Iris pigment epithelial cell (primary cell): ENCODE measurements at places on chromosomes 5 and 9.

- DNase-seq, result no peak
Measured at GRCh38 chr5:133731951-133732350, 119.6 kb upstream of the FSTL4 start.

GRCh38 chr9:9498128-9498527 is 1114.7 kb downstream of the PTPRD start:
- DNase-seq, result no peak

DNA sequence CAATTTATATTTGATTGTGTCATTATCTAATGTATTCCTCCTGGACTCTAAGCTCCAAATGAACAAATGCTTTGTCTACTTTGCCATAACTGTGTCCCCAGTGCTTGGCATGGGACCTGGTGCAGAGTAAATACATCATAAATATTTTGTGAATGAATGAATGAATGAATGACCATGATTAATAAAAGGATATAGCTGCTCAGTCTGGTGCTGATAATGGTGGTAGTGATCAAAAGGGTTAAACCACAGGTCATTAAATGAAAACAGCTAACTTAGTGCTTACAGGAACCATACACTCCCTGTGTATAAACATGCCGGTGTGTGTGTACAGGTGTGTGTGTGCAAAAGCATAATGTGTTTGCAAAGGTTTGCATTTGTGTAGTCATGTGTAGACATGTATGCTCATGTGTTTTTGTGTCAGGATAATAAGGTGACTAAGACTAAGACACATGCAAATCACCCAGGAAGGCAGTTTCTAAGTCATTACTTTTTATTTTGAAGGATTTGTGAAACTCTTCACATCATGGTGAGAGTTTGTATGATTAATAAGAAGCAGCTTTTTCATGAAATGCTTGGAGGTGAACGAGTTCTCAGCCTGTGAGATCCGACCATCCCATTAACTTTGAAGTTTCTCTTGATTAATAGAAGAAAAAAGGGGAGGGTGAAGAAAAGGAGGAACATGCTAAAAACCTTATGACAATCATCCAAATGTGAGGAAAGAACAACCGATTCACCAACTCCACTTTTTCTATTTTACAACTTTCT is 24.6 kb downstream of the SPARC start:
- no peak for DNase-seq

DNA sequence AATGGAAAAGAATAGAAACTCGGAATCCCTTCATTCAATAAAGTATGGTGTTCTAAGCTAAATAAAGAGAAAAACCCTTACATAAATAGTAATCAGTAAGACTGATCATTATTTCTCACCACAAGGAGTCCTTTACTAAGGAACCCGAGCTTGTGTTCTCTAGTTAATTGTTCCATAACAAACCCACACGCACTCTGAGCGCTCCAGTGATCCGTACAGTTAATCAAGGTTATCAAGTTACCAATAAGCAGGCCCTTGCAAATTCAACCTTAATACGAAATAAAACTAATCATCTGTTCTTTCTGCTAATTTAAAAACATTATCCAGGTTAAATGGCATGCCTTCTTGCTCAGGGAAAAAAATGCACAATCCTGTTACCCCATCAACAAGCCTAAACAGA is 224.4 kb downstream of the FRMD3 start:
- no peak for DNase-seq

DNA sequence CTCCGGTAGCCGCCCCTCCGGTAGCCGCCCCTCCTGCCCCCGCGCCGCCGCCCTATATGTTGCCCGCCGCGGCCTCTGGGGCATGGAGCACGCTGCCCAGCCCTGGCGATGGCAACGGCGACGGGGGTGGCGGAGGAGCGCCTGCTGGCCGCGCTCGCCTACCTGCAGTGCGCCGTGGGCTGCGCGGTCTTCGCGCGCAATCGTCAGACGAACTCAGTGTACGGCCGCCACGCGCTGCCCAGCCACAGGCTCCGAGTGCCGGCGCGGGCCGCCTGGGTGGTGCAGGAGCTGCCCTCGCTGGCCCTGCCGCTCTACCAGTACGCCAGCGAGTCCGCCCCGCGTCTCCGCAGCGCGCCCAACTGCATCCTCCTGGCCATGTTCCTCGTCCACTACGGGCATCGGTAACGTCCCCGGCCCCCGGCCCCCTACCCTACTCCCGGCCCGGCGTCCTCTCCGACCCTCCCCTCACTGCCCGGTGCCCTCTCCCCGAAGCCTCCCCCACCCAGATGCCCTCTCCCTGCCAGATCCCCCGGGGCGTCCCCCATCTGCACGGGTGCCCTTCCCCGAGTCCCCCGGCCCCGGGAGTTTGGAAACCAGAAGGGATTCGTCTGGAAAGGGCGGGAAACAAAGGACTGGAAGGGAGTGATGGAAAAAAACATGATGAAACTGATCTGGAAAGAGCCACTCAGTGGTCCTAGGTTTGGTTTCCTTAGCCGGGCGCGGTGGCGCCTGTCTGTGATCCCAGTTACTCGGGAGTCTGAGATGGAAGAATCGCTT is 417 bp downstream of the SRD5A1 start:
- DNase-seq, result peak; percentile 44

DNA sequence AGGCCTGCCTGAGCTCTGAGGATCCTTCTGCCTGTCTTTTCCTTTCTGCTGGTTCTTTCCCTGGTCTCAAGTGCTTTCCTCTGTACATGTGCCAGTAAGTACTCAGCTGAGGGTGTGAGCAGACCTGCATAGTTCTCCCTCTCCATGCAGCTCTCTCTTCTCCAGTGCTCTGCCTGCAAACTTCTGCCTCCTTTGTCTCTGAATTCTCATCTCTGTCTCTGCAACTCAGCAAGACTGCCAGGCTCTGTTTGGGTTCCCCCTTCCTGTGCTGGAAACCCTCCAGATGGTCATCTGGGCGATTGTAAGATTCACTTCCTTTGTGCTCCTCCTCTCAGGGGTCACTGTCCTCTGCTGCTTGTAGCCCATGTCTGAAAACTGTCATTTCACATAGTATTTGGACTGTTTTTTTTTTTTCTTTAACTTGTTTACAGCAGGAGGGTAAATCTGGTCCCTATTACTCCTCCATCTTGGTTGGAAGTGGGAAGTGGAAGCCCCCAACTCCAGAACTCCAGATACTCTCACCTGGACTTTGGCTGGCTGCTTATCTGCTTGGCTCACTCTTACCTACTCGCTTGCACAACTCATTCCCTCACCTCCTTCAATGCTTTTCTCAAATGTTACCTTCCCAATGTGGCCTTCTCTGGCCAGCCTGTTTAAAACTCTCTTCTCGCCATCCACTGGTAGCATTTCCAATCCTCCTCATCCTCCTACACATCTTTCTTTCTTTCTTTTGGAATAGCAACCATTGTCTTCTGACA is 175.3 kb upstream of the TBC1D2 start:
- peak; percentile 16 for DNase-seq

GRCh38 chr5:172524573-172525021 is 70.3 kb upstream of the SH3PXD2B start:
- DNase-seq, result no peak

DNA sequence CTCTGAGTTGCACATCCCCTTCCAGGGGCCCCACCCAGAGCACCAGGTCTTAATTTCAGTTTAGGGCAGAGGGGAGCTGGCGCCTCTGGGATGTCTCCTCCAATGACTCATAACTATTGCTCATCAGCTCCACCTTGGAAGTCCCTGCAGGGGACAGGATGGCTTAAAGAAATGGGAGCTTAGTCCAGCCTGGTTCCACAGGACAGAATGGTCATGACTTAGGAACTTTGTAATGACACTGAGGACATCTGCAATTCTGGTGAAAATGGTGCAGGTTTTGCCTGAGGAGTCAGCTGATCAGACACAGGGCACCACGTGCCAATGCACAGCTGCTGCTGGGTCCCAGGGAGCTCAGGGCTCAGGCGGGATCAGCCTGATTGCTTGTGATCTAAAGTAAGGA is 16.4 kb upstream of the PPP1R26 start:
- peak; percentile 44 for DNase-seq

GRCh38 chr5:50964746-50965653 is 298.6 kb downstream of the PARP8 start:
- no peak for DNase-seq

- no peak for DNase-seq
Measured at GRCh38 chr9:108002371-108002956, 512.9 kb upstream of the KLF4 start.

DNA sequence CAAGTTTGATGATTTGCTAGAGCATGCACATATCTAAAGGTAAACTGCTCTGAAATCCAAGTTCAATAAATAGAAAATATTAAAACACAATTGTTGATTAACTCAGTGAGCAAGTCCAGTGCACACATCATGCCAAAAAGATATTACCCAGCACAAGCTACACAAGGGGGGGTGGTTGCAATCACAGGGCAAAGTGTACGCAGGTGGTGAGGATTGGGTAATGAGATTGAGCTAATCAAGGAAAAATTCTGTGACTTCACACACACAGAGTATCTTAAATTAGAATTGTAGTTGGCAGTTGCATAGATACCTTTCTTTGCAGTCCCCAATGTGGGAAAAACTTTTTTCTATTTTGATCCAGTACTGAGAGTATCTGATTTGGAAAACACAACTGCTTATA is 156.1 kb upstream of the NTRK2 start:
- DNase-seq, result no peak

- peak; percentile 18 for DNase-seq
Measured at GRCh38 chr5:82255844-82256243, 22.3 kb downstream of the RPS23 start.

DNA sequence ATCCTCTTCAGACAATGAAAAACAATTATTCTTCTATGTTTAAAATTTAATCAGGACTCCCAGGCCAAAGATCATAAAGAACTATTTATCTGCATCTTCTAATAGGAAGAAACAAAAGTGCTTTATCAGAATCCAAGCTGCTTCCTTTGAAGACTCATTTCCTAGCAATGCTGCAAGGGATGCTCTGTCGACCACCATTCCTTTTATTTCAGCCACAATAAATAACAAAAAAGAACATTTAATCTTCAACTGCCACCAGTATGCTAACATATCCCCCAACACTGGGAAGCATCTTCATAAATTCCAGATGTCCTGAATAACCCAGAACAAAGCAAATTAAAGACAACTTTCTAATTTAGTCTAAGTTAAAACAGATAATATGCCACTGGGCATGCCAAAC is 68.7 kb downstream of the PKD2L2 start:
- no peak for DNase-seq

- no peak for DNase-seq
Measured at GRCh38 chr9:77587851-77588250, 60.3 kb downstream of the GNA14 start.

DNA sequence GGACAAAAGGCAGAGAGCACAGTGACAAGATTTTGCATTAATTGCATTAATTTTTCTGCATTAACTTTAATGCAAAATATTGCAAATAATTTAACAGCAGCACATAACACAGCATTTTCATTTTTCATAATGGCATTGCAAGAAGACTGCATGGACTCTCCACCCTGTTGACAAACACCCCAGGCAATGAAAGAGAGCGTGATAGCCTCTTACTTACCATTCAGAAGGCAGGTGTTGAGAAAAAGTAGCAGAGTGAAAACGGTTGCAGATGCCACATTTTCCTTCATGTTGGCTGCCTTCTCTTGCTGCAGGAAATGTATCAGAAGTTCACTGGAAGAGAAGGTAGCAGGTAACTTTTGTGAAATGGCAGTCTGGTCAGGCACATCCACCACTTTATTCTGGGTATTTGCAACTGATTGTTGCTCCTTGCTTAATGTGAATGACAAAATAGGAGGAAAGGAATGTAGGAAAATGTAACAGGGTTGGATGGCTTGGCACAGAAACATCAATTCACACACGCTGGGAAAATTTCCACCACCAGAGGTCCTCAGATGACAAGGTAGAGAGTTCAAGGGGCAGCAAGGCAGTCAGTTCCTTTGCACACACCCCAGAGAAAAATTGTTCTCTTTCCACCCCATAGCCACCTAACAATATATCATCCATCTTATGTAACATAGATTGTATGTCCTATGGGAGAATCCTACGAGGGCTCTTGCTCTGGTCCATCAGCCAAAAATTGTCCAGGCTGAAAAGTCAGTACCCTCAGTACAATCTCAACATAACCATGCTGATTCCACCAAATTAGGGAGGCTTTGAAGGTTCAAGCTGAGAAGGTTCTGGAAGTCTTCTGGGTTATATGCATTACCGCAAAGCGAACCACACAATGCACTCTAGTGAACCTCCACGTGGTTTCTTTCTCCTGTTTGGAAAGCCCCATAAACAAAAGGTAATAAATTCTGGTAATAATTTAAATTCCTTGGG is 41.9 kb upstream of the AGXT2 start:
- peak; percentile 63 for DNase-seq

GRCh38 chr5:24161559-24161958 is 483.2 kb downstream of the CDH10 start:
- no peak for DNase-seq

DNA sequence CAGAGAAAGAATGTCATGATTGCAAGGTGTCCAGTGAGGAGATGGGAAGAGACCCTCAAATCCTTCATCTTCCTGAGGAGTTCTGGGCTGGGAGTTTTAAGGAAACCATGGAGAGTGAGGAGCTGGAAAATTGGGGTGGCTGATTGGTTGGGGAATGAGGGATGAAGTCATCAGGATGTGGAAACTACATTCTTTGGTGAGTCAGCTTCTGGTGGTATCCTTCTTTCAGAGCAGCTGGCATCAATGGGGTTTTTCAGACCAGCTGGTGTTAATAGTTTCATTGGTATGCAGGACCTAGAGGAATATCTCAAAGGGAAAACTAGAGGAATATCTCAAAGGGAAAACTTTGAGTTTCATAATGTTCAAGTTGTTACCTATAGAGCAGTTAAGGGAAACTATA is 45.2 kb downstream of the RNF180 start:
- DNase-seq, result peak; percentile 84

DNA sequence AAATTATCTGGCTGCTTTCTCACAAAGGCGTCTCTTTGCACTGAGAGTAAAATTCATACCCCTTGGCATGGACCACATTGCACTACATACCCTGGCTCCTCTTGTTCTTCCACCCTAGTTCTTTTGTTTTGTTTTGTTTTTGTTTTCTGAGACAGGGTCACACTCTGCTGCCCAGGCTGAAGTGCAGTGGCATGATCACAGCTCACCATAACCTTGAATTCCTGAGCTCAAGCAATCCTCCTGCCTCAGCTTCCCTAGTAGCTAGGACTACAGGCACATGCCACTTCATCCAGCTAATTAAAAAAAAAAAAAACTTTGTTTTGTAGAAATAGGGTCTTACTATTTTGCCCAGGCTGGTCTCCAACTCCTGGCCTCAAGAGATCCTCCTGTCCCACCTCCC is 51.4 kb downstream of the ARRDC3 start:
- DNase-seq, result no peak

- DNase-seq, result peak; percentile 56
Measured at GRCh38 chr9:27548055-27548741, 18.6 kb upstream of the MOB3B start.

GRCh38 chr9:110622368-110622767 is 42.8 kb upstream of the SVEP1 start:
- no peak for DNase-seq

GRCh38 chr9:757246-757881 is 84.1 kb upstream of the DMRT1 start:
- DNase-seq, result peak; percentile 69

DNA sequence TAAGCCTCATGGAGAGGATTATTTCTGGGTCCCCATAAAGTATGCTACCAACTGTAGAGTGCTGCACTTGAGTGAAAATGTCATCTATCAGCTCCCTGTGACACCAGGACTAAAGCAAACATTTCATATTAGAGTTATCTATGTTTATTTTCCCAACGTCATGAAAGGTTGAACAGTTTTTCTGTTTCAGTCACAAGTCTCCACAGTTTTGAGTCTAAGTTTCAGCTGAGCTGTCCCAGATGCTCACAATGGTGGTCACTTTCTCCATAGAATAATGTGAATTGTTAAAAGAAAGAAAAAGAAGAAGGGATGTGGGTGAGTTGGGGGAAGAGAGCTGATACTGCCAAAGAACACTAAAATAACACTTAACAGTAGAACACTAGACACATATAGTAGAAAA is 126.3 kb upstream of the C9orf72 start:
- DNase-seq, result no peak

- DNase-seq, result no peak
Measured at GRCh38 chr5:43581398-43581797, 21.6 kb upstream of the NNT start.
